ENCODE measurements at places on chromosomes 6 and 20. TPM values are rescaled to one million over a fixed set of nuclear protein-coding genes. Genes with fewer than 3 reads are reported as not detected.

DNA sequence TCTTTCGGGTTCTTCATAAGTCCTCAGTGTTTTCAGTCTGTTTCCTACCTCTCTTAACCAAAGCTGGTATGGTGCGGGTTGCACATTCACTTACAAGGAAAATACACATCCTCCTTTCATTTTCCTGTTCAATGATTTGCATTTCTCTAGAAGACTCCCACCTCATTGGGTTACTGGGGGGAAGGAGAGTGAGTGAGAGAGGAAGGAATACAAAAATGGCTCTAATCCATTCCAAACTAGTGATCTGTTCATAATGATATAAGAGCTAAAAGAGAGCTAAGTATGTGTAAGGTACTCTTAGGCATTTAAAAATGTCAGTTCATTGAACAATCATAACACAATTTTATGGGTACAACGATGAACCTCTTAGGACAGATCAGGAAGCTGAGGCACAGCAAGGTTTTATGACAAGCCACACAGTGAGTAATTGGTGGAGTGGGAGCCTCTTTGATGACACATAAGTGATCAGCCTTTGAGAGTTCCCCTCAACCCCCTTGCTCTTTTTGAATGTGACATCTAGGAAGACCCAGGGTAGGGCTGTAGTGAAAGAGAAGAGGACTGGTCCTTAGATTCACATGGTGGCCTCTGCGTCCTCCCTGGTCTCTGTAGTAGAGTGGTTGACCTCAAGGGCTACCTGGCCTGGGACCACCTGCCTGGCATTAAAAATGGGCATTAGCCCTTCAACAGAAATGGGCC, 328.4 kb upstream of the SOX4 start:
- DNase-seq: no peak
- H3K27me3 ChIP-seq: no peaks in the 10 kb centered on the region
- no peak overlapping the region for H3K4me3 ChIP-seq
- H3K4me1 ChIP-seq: no peaks in the 10 kb centered on the region

DNA sequence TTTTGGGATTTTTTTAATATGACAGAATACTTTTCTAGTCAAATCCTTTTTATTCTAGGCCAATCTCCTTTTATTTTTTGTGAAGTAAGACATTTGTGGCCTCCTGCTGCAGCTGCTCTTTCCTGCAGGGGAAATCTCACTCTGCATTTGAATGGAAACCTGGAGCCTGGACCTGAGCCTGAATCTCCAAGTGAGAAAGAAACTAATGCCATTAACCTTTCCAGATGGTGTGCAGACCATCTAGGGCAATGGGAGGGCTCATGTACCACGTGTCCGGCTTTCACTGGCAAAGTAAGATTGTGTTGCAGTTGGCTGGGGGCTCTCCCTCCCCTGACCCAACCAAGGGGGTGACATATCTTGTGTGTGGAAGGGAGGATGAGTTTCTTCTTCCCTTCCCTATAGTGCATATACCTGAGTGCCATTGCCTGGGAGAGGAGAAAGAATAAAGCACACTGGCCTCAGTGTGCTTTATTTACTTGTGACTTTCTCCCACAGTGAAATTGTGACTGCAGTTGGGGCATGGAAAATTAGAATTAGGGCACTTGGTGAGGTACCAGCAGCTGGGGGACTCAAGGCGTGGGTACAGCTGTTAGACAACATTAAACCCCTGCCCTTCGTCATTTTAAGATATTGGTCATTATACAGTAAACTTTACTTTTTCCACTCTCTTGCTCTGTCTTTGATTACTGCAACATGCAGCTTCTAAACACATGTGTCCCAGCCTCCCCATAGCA, 159.8 kb upstream of the RIN2 start:
- H3K27me3 ChIP-seq: no peaks in the 10 kb centered on the region
- no peak for DNase-seq
- no peaks in the 10 kb centered on the region for H3K36me3 ChIP-seq
- no peaks in the 10 kb centered on the region for H3K4me1 ChIP-seq
- no peak overlapping the region for H3K27ac ChIP-seq

GRCh38 chr6:71333697-71334096, 45.1 kb downstream of the OGFRL1 start:
- no peaks in the 10 kb centered on the region for H3K36me3 ChIP-seq
- no peak overlapping the region for H3K27ac ChIP-seq
- H3K4me3 ChIP-seq: no peak overlapping the region
- DNase-seq: no peak
- H3K27me3 ChIP-seq: no peaks in the 10 kb centered on the region

Gene CDH26
- 8.8 TPM for total RNA-seq

Gene SIM1
- total RNA-seq: not detected

GRCh38 chr20:3121955-3122610, 37.6 kb upstream of the AVP start:
- H3K27ac ChIP-seq: no peak overlapping the region
- no peak overlapping the region for H3K4me3 ChIP-seq

Gene BMP2
- total RNA-seq: 22.7 TPM

GRCh38 chr20:44796758-44797457, 13.4 kb downstream of the RIMS4 start:
- H3K27me3 ChIP-seq: peaks cover 6% of the 10 kb centered on the region
- DNase-seq: no peak
- no peaks in the 10 kb centered on the region for H3K4me1 ChIP-seq
- H3K36me3 ChIP-seq: no peaks in the 10 kb centered on the region
- no peak overlapping the region for H3K4me3 ChIP-seq

GRCh38 chr20:13336308-13337089, 115.4 kb downstream of the ISM1 start:
- no peaks in the 10 kb centered on the region for H3K4me1 ChIP-seq
- no peak overlapping the region for H3K4me3 ChIP-seq
- H3K27ac ChIP-seq: no peak overlapping the region
- H3K27me3 ChIP-seq: no peaks in the 10 kb centered on the region
- no peaks in the 10 kb centered on the region for H3K36me3 ChIP-seq

DNA sequence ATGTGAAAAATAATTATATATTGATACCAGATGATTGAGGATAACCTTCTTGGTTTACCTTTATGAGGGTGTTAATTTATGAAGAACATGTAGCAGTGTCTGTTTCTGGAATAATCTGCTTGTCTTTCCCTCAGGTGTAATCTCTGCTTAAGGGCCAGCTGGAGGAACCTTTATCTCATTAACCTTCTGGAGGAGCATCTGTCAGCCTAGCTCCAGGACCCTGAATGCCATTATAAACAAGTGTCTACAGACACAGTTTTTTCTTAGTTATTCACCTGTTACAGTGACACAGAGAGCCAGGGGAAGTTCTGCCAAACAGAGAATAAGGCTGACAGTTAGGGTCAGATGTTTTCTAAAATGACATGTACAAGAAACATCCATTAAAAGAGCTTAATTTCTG, at the start of gene IMPG1:
Gene IMPG1 (minus strand): TSS at position 101 of the 400 bp plus-strand sequence. CDS start 174 bp downstream, outside the sequence.
- no peak within 1 kb of the TSS for H3K27ac ChIP-seq
- DNase-seq: no peak
- no peaks in the 10 kb centered on the region for H3K36me3 ChIP-seq

DNA sequence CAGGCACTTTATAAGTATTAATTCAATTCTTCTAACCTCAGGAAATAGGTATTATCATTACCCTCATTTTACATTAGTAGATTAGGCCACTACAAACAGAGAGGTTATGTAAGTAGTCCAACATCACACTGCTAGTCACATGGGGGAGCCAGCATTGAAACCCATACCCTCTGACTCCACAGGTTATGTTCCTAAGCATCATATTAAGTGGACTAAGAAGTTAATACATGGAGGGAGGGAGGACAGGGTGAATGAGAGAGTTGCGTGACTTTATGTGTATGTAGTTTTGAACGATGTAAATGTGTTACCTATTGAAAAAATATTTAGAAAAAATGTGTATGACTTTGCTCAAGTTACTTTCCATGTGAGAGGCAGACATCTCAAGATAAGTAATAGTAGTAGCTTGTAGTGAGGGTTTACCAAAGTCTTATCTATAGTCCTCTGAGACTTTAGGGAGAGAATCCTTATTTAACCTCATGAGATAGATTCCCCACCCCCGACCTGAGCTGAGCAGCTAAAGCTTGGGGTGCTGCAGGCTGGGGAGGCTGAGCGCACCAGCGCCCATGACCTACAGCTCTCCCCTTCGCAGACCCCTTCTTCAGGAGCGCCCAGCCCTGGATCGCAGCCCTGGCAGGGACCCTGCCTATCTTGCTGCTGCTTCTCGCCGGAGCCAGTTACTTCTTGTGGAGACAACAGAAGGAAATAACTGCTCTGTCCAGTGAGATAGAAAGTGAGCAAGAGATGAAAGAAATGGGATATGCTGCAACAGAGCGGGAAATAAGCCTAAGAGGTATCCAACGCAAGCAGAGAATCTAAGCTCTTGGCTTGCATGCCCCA, 7.5 kb downstream of the BTN3A2 start:
- DNase-seq: no peak
- H3K27ac ChIP-seq: no peak overlapping the region
- peaks cover 47% of the 10 kb centered on the region for H3K36me3 ChIP-seq

- H3K27me3 ChIP-seq: no peaks in the 10 kb centered on the region
- no peaks in the 10 kb centered on the region for H3K4me1 ChIP-seq
- no peaks in the 10 kb centered on the region for H3K36me3 ChIP-seq
- no peak within 1 kb of the TSS for H3K4me3 ChIP-seq
- no peak for DNase-seq
Observed at GRCh38 chr6:130827247-130828149, at the start of gene SMLR1. TSS of gene SMLR1 (plus strand) at chr6:130827406. CDS start at chr6:130827414, 8 bp downstream.

GRCh38 chr6:117346142-117346930, 79.4 kb downstream of the ROS1 start:
- H3K4me1 ChIP-seq: no peaks in the 10 kb centered on the region
- DNase-seq: no peak
- no peak overlapping the region for H3K27ac ChIP-seq
- no peaks in the 10 kb centered on the region for H3K36me3 ChIP-seq

DNA sequence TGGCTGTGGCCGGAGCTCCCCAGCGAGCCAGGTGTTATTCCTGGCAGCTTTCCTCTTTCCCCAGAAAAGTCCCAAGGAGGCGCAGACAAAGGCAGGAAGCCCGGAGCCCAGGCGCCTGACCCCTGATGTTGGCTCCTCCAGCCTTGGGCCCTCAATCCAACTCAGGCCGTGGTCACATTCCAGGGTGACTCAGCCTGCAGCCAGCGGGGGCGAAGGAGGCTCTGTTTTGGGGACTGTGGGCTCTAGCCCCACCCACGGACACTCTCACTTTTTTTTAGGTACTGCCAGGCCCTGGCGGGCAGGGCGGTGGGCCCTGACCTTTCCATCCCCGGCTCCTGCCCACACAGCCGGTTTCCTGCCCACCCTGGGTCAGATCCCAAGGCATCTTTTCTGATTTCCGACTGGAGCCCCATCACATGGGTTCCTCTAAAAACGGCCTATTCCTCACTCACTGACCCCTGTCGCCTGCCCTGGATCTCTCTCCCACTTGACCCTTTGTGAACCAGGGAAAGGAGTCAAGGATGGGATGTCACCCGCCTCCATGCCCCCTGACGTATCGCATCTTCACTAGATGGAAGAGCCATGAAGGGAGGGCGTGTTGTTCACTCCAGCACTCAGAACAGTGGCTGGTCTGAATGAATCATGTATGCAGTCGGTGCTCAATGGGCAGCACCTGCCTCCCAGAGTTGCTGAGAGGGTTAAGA, 5.5 kb downstream of the PTGIS start:
- peaks cover 6% of the 10 kb centered on the region for H3K4me1 ChIP-seq
- no peaks in the 10 kb centered on the region for H3K36me3 ChIP-seq

Gene NKAIN4
- not detected for total RNA-seq

- H3K27me3 ChIP-seq: peaks cover 12% of the 10 kb centered on the region
- H3K36me3 ChIP-seq: no peaks in the 10 kb centered on the region
- no peak overlapping the region for H3K4me3 ChIP-seq
Observed at GRCh38 chr20:56755201-56755600, 126.1 kb downstream of the TFAP2C start.

GRCh38 chr6:109486068-109486467, 3.0 kb upstream of the ZBTB24 start:
- H3K4me1 ChIP-seq: peaks cover 11% of the 10 kb centered on the region
- H3K4me3 ChIP-seq: no peak overlapping the region
- no peak overlapping the region for H3K27ac ChIP-seq
- peaks cover 2% of the 10 kb centered on the region for H3K36me3 ChIP-seq
- no peak for DNase-seq

DNA sequence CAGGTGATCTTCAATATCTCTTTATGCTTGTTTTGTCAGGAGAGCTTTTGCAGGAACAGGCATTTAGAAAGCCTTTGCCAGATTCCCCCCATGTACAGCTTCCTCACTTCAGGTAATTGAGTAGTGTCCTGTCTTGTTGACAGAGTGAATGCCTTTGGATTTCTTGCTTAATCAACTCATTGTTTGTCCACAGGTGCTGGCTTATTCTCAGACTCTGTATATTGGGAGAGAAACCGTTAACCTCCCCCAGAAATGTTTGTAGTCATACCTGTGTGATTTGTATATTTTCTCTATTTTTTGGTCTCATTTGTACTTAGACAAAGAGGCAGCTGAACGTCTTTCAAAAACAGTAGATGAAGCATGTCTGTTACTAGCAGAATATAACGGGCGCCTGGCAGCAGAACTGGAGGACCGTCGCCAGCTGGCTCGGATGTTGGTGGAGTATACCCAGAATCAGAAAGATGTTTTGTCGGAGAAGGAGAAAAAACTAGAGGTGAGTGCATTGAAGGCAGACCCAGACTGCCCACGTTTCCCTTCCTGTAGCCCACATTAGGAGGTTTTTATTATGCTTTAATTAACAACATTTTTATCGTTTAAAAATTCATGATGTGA, 32.3 kb downstream of the RPRD1B start:
- peaks cover 89% of the 10 kb centered on the region for H3K36me3 ChIP-seq

GRCh38 chr6:1062786-1063545, 248.9 kb upstream of the FOXQ1 start:
- DNase-seq: no peak
- H3K36me3 ChIP-seq: no peaks in the 10 kb centered on the region
- H3K4me3 ChIP-seq: no peak overlapping the region
- no peaks in the 10 kb centered on the region for H3K4me1 ChIP-seq

Gene ESF1
- total RNA-seq: 15.1 TPM

Gene SH3BGRL2
- 33.9 TPM for total RNA-seq

- H3K27me3 ChIP-seq: no peaks in the 10 kb centered on the region
- no peaks in the 10 kb centered on the region for H3K4me1 ChIP-seq
- no peak for DNase-seq
- no peak overlapping the region for H3K4me3 ChIP-seq
Observed at GRCh38 chr6:63121166-63121565, 90.1 kb upstream of the FKBP1C start.

DNA sequence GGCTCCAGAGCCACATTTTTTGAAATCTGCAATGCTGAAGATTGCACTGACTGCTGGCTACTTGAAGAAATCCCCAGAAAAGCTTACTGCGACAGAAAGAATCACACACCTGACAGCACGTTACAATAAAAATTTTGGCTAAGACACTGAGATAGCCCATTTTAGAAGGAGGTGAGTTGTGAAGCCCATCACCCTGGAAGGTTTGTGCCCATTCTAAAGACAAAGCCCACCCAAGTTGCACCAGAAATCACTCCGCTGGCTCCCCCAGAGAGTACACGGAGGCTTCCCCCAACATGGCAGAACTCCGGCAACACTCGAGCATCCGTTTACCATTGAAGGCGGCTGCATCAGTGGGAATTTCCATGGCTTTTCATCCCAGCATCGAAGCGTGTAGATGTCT, 29.4 kb downstream of the LPA start:
- H3K4me3 ChIP-seq: no peak overlapping the region
- H3K27me3 ChIP-seq: no peaks in the 10 kb centered on the region
- no peaks in the 10 kb centered on the region for H3K4me1 ChIP-seq

GRCh38 chr6:94636780-94637385, 940.5 kb upstream of the MANEA start:
- no peak overlapping the region for H3K27ac ChIP-seq
- H3K4me3 ChIP-seq: no peak overlapping the region
- DNase-seq: no peak
- H3K4me1 ChIP-seq: no peaks in the 10 kb centered on the region
- no peaks in the 10 kb centered on the region for H3K36me3 ChIP-seq

GRCh38 chr6:84554706-84555105, 209.7 kb downstream of the TBX18 start:
- no peak overlapping the region for H3K4me3 ChIP-seq
- H3K36me3 ChIP-seq: no peaks in the 10 kb centered on the region
